ENCODE measurements at places on chromosomes 5 and 9.
A peak's percentile ranks its signal among the peaks of the same experiment; 100 is the strongest.

DNA sequence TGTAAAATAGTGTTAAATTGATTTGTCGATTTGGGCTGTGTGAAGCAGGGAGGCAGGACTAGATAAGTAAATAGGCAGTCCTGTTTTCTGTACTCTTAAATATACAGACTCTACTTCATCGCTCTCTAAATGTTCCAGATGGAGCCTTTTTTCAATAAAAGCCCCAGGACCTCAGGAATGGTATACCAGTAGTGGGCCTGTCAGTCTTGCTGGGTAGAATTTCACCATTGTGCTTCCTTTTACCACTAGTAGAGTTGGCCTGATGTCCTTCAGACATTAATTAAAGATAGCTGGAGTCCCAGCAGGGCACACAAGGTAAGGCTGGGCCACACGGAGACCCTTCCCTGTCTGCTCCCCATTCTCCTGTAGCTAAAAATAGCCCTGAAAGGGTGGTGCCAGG lies 6.0 kb downstream of the SNX18 start:
- no peak for DNase-seq

GRCh38 chr5:75037106-75037505 lies 15.3 kb downstream of the GCNT4 start:
- DNase-seq = no peak

- no peak for DNase-seq
These were observed 649.9 kb downstream of the IRX1 start for GRCh38 chr5:4245511-4245910.

DNA sequence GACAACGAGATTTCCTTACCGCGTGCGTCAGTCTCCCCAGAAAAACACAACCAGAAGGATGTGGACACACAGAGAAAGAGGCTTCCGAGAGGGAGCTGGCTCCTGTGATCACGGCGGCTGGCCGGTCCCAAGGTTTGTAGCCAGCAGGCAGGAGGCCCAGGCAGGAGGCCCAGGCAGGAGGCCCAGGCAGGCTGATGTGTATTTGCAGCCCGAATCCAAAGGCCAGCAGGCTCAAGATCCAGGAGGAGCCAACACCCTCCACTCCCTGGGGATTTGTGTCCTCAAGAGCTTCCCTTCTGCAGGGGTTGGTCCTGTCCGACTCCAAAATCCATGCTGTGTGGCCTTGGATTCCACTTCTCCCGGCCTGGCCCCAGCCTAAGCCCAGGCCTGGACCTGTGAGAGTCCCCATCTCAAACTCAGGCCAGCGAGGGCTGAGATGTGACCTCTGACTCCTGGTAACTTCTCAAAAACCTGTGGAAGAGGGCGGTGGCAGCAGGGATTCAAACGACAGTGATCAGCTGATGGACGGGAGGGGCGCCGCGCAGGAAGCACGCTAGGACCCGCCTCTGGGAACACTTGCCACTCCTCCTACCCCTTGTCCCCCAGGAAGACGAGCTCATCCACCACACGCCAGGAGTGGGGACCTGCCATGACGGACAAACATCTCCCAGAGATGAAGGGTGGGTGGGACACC lies 75.0 kb upstream of the PPP1R26 start:
- no peak for DNase-seq

GRCh38 chr5:123099514-123100151 lies 10.6 kb downstream of the PRDM6 start:
- no peak for DNase-seq

DNA sequence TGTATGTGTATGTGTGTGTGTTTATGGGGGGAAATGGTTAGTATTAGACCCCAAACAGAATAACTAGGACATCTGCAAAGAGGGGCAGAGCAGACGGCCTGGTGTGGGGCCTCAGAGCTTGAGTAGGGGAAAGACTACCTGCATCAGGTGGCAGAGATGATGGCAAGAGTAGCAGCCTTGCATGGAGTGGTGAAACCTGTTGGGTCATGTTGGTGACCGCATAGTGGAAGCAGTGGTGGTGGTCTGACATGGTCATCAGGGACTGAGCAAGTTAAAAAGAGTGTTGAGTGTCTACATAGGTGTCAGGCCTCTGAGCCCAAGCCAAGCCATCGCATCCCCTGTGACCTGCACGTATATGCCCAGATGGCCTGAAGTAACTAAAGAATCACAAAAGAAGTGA lies 153.2 kb downstream of the FGF10 start:
- no peak for DNase-seq

DNA sequence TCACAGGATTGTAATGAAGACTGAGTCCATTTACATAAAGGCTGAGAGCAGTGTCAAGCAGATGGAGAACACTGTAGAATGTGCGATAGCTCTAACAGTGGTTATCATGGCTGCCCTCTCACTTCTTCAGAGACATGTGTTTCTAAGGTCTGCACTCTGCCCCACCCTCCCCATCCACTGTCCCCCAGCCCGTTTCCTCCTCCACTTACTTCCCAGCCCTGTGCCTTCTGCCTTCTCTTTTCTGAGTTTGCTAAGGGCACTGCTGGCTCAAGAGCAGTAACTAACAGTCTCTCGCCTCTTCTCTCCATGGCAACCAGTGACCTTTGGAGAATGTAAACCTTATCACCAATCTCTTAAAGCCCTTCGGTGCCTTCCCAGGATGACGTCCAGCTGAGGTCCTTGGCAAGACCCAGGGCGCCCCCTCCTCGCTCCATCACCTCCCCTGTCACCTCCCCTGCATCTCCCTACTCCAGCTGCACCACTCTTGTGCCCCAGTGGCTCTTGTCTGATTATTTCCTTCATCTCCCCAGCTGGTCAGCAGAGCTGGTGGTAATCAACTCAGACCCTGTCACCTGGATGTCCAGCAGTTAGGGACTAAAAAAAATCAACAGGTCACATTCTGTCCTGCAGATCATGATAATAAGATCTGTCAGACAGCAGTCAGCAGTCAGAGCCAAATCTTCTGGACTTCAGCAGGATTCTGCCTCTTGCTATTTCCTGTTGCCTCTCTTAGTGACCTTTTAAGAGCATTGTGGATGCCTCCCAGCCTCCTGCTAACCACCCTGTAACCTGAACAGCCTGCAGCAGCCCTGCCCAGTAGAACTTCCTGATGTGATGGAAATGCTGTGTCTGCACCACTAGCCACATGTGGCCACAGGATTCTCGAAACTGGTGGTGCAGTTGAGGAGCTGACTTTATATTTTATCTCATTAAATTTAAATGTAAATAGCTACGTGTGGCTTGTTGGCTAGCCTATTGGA lies 9.0 kb downstream of the FXN start:
- peak; percentile 24 for DNase-seq

DNA sequence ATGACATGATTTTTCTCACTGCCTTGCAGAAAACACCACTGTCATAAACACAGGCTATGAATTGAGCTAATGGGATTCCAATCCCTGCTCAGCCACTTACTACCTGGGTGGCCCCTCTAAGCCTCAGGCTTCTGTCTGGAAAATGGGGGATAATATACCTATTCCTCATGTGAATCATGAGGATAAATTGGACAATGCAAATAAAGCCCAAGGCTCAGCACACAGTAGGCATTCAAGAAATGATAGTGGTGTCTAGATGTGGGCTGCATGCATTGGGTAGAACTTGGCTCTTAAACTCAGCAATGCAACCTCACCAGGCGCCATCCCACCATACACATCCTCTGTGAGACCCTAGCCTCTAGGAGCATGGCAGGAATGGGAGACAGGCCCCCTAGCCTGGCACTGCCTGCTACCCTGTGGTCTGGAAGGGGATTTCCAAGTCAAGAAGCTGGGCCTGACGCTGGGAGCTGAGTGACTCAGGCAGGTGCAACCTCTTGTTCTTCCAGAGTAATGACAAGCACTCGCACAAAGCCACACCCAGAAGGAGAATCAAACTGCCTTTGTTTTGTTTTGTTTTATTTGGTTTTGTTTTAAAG lies 2.3 kb upstream of the TNIP1 start:
- peak; percentile 91 for DNase-seq

- DNase-seq = no peak
These were observed 29.8 kb downstream of the MED10 start for GRCh38 chr5:6348476-6349000.

DNA sequence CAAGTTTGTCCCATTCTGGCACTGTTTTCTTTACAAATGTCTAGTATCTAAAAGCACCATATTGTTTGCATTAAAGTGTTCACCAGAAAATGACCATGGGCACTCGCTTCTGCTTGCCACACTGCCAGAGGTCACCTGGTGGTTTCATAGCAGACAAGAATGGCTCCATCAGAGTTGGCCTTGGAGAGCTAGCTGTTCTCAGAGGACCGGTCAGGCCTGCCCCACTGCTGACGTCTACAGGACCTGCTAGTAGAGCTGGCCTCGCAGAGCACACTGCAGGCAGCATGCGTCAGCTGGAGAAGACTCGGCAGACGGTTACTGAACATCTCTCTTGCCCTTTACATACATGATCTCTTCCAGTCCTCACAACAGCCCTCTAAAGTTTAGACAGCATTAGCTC lies 8.7 kb upstream of the TLX3 start:
- no peak for DNase-seq

GRCh38 chr9:105531530-105531929 lies 26.4 kb upstream of the FKTN start:
- no peak for DNase-seq

DNA sequence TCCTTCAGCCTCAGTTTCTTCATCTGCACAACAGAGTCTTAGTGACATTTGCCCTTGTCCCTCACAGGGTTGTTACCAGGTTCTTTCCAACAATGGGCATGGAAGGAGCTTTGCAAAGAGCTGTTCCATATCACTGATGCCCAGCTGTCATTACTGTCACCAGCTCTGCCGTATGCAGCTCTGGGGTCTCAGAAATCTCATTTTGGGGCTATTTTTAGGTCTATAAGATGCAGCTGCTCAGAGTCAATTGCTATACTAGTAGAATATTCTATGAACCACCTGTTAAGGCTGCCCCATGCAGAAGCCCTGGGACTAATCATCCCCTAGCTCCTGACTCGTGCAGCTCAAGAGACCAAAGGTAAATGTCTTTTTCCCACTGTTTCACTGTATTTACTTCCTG lies 105.1 kb upstream of the TNPO1 start:
- no peak for DNase-seq

DNA sequence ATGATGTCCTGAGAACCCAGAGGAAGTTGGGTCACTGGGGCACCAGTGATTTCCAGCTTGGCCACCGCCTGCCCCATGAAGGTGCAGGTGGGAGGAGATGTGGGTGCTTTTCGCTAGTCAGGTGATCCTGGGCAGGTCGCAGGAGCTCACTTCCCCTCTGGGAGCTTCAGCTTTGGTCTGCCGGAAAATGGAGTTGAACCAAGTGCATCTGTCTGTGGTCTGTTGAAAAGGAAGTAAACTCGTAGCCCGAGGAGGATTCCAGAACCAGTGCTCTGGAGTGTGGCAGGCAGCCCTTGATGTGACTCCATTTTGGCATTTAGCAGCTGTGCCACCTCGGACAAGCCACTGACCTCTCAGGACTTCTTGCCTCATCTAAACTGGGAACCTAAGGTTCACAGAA lies 81.8 kb upstream of the HRH2 start:
- no peak for DNase-seq

DNA sequence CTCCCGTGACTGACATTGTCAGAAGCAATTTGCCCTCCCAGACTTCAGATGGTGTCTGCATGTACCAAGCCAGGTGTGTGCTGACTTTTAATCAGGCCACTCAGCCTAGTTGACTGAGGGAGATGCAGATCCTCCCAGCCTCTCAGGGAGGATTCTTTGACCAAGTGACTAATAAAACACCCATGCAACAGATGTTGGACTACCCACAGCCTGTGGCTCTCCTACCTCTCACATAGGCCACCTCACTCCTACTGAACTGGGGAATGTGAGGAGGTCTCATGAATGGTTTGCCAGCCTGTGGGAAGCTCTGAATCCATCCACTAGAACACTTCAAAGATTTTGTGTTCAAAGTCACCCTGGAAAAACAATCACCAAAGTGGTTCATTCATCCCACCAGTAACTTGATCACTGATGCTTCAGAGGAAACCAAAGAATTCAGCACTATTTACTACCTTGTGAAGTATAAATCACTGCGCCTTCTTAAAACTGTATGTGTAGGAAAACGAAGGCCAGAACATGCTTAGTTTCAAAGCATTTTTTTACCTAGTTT lies 80.1 kb downstream of the ESM1 start:
- DNase-seq = no peak

- no peak for DNase-seq
These were observed 78.4 kb downstream of the GLDC start for GRCh38 chr9:6567140-6567591.

- no peak for DNase-seq
These were observed 100.8 kb upstream of the CD180 start for GRCh38 chr5:67297376-67297775.

GRCh38 chr5:179120421-179120861 lies 60.3 kb downstream of the ZNF354C start:
- DNase-seq = no peak

GRCh38 chr5:32687499-32687831 lies 23.7 kb upstream of the NPR3 start:
- DNase-seq = no peak

DNA sequence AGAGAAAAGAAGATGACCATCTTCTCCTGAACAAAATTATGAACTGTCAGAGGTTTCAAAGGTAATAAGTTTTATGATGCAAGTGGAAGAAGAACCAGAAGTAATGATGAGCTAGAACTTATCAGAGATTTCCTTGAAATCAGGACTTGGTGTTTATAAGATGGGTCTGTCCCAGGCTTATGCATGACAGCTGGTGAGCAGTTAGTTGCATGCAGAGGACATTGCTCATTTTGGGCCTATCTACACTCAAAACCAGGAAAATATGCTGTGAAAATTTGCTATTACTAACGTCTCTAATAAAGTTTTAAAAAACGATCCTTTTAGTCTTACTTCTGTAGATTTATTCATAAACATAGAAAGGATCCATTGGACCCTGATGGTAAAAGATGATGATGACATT lies 6.6 kb upstream of the STC2 start:
- no peak for DNase-seq

- DNase-seq = peak; percentile 66
These were observed 100.7 kb downstream of the SUSD1 start for GRCh38 chr9:112074250-112075008.

DNA sequence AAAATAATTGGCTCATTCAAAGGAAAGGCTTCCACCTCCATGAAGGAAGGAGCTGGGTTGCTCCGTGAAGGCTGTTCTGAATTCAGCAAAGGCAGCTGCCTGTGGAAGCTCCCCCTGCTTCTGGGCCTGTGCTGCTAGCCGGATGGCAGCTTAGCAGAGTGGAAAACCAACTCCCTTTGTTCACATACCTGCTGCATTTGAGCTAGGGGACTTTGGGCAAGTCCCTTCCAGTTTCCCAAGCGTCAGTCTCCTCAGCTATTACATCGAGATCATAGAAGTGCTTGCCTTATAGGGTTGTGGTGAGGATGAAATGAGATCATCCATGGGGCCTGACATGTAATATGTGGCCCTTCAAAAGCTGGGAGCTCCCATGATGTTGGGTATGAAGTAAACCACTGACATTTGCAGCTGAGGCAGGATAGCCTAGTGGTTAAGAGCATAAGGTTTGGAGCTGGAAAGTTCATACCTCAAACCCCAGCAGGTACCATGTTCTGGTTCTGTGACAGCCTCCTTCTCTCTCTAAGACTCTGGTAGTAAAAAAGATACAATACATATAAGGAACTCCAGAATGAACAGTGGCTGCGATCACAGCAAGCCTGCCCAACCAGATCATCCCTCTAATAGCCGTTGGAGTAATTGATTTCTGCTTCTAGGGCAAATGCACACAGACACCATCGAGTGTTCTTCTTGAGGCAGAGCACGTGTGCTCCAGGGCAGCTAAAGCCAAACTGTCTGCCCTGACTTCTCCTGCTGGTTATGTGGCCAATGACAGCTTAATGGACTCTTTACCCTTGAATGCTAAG lies 11.0 kb upstream of the DENND1A start:
- no peak for DNase-seq
